ENCODE measurements at places on chromosomes 1 and 21. TPM values are rescaled to one million over a fixed set of nuclear protein-coding genes. Genes with fewer than 3 reads are reported as not detected.

Gene ARHGAP30
- not detected for polyA plus RNA-seq

Gene TRIM46
- 9.5 TPM for polyA plus RNA-seq

Gene DNAH14
- polyA plus RNA-seq = 1.3 TPM

Gene HRNR
- polyA plus RNA-seq = not detected

Gene SAMSN1
- polyA plus RNA-seq = 2.5 TPM

Gene OLIG2
- not detected for polyA plus RNA-seq

Gene COL9A2
- polyA plus RNA-seq = 0.69 TPM

Gene KANK4
- polyA plus RNA-seq = not detected

Gene CNTN2
- polyA plus RNA-seq = not detected

Gene THEM4
- polyA plus RNA-seq = 22.3 TPM

Gene CR1L
- not detected for polyA plus RNA-seq

Gene CASZ1
- polyA plus RNA-seq = 1.5 TPM

Gene AGBL4
- polyA plus RNA-seq = not detected

Gene IGSF3
- 0.64 TPM for polyA plus RNA-seq

Gene ALDH4A1
- polyA plus RNA-seq = 18.5 TPM

Gene ELAPOR1
- polyA plus RNA-seq = 1.1 TPM

Gene NKAIN1
- polyA plus RNA-seq = 0.60 TPM

Gene SOX13
- polyA plus RNA-seq = 57.7 TPM

Gene GPR25
- polyA plus RNA-seq = not detected

Gene FCRL1
- polyA plus RNA-seq = not detected

Gene CACNA1S
- not detected for polyA plus RNA-seq

Gene KRTAP19-3
- polyA plus RNA-seq = not detected

Gene SPRR3
- not detected for polyA plus RNA-seq

All from endothelial cell of umbilical vein (primary cell).